ENCODE measurements at places on chromosomes 11 and 22.

DNA sequence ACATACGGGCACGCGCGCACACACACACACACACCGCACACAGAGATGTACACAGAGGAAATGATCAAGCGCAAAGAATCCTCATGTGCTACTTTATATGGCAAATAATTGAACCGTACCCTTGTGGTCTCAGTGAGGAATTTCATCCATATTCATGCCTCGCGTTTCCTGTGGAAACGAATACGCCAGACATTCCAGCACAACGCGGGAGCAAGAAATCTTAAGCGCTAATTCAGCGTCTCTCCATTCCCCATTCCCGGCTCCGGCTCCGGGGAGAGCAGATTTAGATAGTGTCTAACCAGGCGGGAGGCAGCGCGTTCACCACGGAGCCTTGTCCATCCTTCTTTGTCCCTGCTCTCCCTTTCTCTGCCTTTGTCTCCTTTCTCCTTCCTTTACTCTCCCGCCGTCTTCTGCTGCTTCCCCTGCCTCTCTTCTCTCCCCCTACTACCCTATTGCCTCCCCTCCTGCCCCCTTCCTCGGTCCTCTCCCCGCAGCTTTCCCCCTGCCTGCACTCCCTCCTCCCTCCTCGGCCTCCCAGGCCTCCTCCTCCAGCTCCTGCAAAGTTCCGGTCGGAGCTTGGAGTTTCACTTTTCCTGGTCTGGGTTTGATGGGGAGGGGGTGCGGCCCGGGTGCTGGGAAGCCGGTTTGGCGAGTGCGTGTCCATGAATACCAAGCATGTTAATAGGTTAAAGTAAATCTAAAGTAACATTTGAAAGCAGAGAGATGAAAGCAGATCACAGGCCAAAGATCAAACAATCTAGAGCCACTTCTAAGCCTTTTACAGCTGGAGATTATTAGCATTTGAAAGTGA is 579.3 kb downstream of the BUD13 start:
- peak; percentile 77 for ATAC-seq

- ATAC-seq: no peak
These were observed 30.5 kb downstream of the LRRC10B start for GRCh38 chr11:61539006-61539405.

GRCh38 chr11:22702031-22702430 is 35.6 kb downstream of the GAS2 start:
- no peak for ATAC-seq

DNA sequence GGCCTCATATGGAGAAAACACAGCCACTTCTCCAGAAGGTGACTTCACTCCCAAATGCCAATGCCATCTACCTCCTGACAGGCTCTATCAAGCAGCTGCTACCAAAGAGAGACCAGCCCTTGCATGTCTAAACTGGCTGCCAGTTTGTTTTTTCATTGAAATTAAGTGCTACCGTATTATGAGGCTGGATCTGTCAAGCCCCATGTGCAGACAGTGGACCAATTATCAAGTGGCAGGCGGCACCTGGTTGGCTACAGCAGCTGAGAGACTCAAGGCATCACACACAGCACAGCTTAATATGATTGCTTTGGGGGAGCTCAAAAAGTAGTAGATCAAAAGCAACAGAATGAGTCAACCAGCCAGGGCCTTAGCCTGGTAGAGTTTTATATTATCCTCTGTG is 1293.0 kb upstream of the TENM4 start:
- ATAC-seq: no peak

GRCh38 chr11:64654958-64655541 is 64.0 kb downstream of the SLC22A12 start:
- ATAC-seq: no peak

DNA sequence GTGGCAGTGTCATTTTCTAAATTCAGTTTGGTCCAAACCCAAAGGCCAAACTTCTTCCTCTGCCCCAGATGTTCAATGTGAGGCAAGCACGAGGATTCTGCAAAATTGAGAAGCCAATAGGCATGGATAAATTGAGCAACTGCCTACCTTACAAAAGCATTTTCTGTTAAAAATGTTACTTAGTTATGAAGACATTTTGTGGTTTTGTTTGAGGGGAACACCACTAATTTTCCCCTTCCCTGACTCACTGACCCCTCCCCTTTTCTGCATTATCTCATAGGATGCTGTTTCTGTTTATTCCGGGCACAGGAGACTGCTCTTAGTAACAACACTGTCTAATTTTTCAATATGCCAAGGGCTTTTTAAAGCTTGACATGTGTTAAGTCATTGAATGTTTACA is 462.8 kb downstream of the INSC start:
- ATAC-seq: no peak

GRCh38 chr11:30358536-30358935 is 35.6 kb downstream of the ARL14EP start:
- ATAC-seq: no peak

DNA sequence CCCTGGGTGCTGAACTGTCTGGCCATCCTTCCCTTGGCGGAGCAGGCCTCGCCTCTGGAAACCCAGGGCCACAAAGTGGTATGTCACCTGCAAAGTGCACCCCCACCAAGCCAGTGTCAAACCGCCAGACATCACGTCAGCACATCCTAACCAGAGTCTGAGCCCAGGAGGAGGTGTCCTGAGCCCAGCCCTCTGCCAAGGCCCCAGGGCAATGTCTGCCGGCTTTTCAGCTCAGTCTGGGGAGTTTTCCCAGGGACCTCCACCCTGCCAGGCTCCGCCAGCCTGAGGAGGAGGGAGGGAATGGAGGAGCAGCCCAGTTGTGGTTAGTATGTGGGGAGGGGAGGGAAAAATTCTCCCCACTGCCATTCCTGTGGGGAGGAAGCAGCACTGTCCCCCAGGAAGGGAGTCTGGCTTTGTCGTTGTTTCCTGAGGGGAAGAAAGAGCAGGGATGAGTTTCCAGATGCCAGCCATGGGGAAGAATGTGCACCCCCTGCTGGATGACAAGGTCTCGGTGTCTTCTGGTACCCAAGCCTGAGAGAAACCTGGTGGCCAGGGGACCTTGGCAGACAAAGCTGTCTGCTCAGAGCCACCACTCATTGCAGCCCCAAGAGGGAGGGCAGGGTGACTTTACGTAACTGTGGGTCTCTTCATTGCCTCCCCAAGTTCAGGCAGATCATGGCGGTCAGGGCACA is 81.4 kb upstream of the CD82 start:
- ATAC-seq: no peak

DNA sequence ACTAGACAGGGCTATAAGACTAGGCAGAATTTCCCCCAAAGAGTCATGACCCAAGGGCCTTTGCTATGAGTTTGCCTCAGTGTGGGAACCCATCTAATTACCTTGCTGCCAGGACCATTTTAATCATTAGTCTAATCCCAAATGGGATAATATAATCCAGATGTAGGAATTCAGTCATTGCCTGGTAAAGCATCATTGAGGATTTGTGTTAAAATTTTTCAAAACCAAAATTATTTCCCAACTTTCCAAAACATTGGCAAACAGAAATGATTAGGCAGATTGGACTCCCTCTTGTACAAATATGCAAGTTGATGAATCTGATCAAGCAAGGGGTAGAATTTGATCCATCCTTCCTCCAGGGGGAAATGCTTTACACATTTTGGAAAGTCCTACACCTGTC is 16.2 kb upstream of the MMP13 start:
- no peak for ATAC-seq

- no peak for ATAC-seq
These were observed 24.7 kb upstream of the NAP1L4 start for GRCh38 chr11:3016861-3017260.

DNA sequence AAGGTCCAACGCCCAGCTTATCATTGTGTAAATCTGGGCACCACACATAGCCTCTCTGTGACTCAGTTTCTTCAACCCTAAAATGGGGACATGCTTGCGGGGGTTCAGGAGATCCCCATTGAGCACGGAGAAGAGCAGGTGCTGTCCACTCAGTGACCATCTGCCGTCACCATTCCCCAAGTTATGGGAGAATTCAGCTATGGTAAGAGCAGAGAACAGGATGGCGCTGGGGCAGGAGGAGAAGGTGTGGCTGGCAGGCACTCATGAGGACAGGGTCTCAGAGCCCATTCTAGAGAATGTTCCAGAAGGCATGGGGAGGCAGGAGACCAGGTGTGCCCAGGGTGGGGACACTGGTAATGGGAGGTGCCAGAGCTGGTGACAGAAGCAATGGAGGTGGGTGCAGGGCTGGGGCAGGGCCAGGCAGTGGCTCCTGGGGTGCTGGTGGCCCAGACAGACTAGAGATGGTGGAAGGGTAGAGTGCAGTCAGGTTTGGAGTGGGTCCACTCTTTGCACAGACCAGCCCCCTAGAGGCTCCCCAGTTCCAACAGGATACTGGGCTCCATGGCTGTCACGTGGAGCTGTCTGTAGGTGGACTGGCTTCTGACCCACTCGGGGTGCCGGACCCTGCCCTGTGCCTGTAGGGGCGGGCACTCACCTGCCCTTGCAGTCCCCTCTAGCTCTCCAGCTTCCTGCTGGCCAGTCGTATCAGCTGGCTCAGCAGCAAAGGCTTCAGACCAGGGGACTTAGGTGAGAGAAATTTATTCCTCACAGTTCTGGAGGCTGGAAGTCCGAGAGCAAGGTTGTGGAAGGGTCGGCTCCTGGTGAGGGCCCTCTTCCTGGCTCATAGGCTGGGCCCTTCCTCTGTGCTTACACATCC is 84.7 kb downstream of the CDKN1C start:
- ATAC-seq: no peak

GRCh38 chr11:102622258-102622657 is 2.9 kb downstream of the MMP20 start:
- ATAC-seq: no peak

- ATAC-seq: no peak
These were observed 77.6 kb downstream of the LRRC32 start for GRCh38 chr11:76592961-76593360.

GRCh38 chr11:34219941-34220370 is 114.5 kb downstream of the NAT10 start:
- ATAC-seq: no peak

DNA sequence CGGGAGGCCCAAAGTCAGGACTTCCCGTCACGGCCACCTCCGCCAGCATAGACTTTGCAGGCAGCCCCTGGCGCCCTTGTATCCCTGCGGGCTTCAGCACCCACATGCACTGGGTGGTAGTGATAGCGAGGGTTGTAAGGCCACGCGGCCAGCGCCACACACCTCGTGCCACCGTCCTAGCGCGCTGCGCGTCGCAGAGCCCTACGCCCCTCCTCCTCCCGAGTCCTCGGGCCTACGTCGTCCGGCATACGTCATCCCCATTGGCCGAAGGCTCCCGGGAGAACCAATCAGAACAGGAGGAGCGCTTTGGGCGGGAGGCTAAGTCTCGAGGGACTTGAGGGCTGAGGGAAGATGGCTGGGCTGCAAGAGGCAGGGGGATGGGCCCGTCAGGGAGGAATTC is 1.3 kb upstream of the BTBD18 start:
- ATAC-seq: no peak

GRCh38 chr22:39292031-39292462 is 27.4 kb downstream of the RPL3 start:
- peak; percentile 3 for ATAC-seq

DNA sequence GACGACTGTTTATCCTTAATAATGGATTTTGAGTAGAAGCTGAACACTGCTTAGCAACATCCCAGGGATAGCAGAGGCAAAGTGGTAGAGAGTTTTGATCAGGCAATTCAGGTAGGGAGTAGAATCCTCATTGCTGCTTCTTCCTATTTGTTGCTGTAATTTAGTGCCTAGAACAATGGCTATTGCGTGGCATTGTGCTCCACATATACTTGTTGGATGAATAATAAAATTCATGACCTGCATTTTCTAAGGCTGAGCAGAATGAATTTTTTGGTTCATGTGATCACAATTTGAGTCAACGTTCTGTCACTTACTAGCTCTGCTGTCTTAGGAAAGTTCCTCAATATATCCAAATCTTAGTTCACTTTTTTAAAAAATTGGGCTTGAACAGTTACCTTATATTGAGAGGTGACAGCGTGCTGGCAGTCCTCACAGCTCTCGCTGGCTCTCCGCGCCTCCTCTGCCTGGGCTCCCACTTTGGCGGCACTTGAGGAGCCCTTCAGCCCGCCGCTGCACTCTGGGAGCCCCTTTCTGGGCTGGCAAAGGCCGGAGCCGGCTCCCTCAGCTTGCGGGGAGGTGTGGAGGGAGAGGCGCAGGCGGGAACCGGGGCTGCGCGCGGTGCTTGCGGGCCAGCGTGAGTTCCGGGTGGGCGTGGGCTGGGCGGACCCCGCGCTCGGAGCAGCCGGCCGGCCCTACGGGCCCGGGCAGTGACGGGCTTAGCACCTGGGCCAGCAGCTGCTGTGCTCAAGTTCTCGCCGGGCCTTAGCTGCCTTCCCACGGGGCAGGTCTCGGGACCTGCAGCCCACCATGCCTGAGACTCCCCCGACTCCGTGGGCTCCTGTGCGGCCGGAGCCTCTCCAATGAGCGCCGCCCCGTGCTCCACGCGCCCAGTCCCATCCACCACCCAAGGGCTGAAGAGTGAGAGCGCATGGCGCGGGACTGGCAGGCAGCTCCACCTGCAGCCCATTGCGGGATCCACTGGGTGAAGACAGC is 350.6 kb downstream of the ETS1 start:
- no peak for ATAC-seq

DNA sequence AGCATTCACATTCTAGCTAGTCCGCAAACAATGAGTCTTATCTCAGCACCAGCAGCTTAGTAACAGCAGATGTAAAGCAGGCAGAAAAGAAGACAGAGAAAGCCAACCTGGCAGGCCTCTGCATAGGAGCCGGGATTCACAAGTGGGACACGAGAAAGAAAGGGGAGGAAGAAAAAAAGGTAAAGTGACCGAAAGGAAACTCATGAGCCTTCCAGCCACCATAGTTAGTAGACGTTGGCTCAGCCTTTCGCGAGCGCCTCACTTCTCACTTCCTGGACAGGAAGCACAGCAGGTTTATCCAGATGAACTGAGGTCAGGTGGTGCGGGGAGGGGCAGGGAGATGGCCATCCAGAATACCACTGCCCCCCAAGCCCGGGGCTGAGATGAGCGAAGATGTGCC is 19.7 kb upstream of the KAT5 start:
- ATAC-seq: no peak

DNA sequence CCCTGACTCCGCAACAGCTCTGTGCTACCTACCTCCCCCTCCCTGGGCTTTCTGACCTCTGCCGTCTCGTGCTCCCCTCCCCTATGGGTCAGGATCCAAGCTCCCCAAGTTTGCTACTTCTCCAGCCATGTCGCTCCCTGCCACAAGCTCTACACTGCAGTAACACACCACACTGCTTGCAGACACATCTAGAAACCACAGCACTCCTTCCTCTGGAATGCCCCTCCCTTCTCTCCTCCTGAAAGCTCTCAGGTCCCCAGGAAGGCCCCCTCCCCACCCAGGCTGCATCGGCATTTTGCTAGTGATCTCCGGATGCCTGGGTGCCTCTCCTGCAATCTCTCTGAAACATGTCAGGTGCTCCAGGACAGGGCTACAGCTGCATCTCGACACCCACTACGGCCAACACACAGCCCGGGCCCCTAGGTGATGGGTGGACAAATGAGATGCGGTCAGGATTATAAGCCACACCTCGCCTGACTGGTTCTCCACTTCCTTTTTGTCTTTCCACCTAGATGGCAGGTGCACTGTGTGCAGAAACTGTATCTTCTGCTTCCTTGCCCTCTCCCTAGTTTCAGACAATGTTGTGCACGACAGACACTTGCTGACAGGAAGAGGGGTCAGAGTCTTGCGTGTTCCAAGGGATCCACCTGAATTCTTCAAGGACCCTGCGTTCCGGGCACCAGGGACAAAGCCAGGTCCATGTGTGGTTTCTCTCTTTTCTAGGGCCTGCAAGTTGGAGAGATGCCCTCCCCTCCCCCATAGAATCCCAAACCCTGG is 22.9 kb downstream of the RPUSD4 start:
- no peak for ATAC-seq
